ENCODE measurements at places on chromosomes 13 and 19.

DNA sequence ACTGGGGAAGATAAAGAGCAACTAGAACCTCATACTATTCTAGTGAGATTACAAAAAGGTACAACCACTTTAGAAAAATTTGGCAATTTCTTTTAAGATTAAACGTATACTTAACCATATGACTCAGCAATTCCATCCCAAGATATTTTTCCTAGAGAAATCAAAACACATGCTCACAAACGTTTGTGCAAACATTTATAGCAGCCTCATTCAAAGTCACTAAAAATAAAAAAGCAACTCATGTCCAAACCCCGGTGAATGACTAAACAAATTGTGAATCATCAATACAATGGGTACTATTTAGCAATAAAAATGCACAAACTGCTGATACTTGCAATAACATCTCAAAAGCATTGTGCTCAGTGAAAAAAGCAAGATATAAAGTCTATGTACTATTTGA, 121.5 kb downstream of the FRY start:
- DNase-seq: no peak

DNA sequence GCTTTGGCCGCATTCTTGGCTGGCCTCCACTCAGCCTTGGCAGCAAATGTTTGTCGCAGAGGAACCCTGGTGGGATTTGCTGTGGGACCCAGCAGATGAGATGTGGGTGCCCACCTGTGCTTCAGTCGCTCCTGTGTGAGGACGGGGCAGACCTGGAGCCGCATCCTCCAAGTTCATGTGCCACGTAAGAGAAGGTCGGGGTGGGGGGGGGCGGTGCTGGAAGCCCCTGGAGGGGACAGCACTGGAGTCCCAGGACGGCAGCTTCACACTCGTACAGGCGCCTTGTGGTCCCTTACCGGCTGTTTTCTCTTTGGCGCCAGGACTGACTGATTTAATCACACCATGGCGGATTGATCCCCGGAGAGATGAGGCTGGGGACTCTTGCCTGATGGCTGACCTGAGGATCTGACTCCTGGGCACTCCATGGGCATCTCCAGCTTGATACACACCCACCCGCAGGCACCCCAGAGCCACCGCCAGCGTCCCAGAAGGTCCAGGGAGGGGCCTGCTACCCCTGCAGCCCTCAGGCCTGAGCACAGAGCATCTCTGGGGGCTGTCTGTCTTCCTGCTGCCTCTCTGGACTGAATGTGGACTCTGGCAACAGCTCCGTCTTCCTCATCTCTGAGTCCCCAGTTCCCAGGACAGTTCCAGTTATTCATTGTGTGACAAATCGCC, 10.0 kb upstream of the GRTP1 start:
- no peak for DNase-seq

GRCh38 chr19:55153652-55154264, 3.8 kb downstream of the TNNI3 start:
- no peak for DNase-seq

- no peak for DNase-seq
Observed at GRCh38 chr19:39448271-39448670, 2.9 kb downstream of the SUPT5H start.

DNA sequence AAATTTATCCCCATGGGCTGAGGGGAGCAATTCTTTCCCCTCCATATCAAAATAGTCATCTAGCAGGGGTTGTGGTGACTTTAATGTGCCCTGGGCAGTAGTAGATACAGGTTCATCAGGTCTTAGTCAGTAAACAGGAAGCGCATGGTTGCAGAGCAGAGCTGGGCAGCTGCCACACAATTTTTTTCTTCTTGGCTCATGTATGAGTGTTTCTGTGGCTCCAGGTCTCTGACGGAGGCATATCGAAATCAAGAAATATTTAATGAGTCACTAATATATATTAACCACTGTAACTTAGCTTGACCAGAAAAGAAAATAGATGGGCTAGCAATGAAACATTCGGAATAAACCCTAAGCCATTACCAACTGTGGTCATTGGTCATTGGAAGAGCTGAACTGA, 68.4 kb upstream of the UBL3 start:
- DNase-seq: no peak

GRCh38 chr13:30664689-30665275, 47.1 kb downstream of the USPL1 start:
- no peak for DNase-seq

- no peak for DNase-seq
Observed at GRCh38 chr13:34627509-34628208, 314.4 kb upstream of the NBEA start.

- DNase-seq: no peak
Observed at GRCh38 chr19:49469828-49470614, 4.0 kb upstream of the FLT3LG start.

GRCh38 chr19:43609872-43610271, 2.0 kb upstream of the SRRM5 start:
- no peak for DNase-seq
